ENCODE measurements at places on chromosomes 3 and 15. TPM values are rescaled to one million over a fixed set of nuclear protein-coding genes. Genes with fewer than 3 reads are reported as not detected.
A peak's percentile ranks its signal among the peaks of the same experiment; 100 is the strongest.

GOLGA6B gene
- total RNA-seq = not detected

FGF7 gene
- total RNA-seq = 6.5 TPM

DNA sequence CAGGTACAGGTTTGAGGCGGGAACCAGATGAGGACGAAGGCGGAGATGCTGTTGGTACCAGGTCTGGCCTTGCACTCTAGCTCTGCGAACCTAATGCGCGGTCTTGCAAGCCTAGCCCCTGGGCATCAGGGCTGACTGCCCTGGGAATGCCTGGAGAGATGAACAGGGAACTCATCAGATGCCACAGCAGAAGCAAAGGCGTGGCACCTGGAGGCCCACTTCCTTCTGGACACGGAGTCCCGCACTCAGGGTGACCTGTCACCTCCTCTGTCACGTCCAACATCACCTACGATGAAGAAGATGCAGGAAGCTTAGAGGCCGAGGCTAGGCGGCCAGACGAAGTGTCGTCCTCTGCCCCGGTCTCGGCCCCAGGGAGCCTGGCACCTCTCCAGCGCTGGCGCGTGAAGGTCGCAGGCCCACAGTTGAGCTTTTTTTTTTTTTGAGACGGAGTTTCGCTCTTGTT is 9.4 kb downstream of the RPLP1 start:
- no peak for DNase-seq

DNA sequence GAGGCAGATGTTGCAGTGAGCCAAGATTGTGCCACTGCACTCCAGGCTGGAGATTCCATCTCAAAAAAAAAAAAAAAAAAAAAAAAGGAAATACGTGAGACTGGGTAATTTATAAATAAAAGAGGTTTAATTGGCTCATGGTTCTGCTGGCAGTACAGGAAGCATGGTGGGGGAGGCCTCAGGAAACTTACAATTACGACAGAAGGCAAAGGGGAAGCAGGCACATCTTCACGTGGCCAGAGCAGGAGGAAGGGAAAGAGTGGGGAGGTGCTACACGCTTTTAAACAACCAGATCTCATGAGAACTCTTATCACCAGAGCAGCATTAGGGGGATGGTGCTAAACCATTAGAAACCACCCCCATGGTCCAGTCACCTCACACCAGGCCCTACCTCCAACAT is 138.2 kb upstream of the IL12A start:
- no peak for DNase-seq

GRCh38 chr3:129732200-129732876 is 125.9 kb upstream of the PLXND1 start:
- no peak for DNase-seq

HYAL1 gene
- 0.23 TPM for total RNA-seq

DNA sequence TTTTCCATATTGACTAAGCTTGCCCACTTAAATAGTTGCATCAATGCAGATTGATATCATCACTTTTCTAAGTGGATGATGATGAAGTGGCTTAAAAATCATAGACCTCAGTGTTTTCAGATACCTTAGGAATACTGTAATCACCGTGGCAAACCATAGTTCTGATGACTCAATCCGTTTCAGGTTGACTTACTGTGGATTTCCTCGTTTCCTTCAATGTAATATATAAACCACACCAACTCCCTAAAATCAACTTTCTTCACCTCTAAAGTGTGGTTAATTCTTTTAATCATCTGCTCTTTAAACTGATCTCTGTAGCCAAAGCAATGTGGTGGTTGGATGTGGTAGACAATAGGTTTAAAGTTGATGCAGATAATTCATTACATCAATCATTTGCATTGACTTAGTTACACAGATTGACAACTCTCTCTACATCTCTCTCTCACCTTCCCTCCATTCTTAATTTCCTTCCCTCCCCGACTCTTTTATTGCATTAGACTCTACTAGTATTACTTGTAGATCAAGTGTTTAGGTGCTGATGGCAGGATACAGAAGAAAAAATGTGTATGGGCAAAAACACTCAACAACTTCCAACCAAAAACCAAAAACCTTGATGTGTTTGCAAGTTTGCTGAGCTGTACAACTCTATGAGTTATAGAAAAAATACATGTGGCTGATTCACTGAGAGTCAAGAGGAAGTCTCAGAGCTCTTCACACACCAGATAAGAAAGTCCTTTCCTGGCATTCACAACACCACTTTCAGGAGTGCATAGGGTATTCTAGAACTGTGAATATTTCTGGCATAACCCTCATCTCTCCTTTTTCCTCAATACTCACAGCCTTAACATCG is 243.5 kb downstream of the NFKBIZ start:
- DNase-seq = peak; percentile 40

DNA sequence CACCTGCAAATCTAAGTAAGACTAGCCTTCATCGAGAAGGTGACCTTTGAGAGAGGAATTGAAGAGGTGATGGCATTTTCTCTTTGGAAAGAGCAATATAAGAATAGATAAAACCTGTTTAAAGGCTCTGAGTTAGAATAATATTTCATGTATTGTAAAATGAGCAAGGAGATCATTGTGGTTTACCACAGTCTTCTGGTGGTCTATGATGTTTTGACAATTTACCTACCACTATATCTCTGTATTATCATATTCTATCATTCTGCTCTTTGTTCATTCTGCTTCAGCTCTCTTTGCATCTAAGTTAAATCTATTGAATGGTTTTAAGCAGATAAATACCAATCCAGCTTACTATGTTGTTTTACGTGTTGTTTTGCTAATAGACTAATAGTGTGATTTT is 982.3 kb downstream of the SI start:
- DNase-seq = no peak

ATP8B4 gene
- 1.0 TPM for total RNA-seq

GOLGA8J gene
- not detected for total RNA-seq

CMTM8 gene
- total RNA-seq = 7.1 TPM

- DNase-seq = no peak
These were observed 20.2 kb downstream of the RNF13 start for GRCh38 chr3:149833241-149833640.

GRCh38 chr3:87575550-87575949 is 299.2 kb upstream of the POU1F1 start:
- DNase-seq = peak; percentile 1

SLC12A1 gene
- not detected for total RNA-seq

GRCh38 chr3:16103472-16103871 is 71.0 kb upstream of the GALNT15 start:
- peak; percentile 63 for DNase-seq

DNA sequence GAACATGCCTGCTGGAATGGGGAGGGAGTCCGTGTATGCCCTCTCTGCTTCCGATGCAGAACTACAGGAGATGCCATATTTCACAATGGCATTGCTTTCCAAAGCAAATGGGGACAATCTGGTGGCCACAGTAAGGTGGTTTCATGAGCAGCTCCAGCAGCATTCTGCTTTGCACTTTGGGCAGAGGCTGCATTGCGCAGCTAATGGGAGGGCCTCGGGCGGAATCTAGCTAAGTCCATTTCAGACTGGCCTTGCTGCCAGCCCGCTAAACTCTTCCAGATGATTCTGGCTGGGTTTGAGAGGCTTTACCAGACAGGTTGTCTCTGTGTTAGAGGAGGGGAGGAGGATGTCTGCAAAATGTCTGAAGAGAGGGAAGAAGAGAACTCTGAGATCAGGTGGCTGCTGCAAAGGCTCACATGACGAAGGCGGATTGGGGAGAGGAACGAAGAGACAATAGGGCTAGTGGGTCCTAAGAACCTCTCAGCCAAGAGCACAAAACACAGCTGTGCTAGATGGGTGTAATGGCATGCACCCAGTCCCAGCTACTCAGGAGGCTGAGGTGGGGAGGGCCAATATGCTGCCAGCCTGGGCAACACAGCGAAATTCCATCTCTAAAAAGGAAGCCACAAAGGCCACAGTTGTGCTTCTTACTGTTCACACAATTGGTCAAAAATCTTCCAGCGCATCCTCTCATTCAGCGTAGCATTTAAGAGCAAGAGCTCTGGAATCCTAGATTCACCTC is 63.7 kb downstream of the BDH1 start:
- DNase-seq = peak; percentile 43

DTWD1 gene
- 23.8 TPM for total RNA-seq

PLA1A gene
- 0.13 TPM for total RNA-seq

DNA sequence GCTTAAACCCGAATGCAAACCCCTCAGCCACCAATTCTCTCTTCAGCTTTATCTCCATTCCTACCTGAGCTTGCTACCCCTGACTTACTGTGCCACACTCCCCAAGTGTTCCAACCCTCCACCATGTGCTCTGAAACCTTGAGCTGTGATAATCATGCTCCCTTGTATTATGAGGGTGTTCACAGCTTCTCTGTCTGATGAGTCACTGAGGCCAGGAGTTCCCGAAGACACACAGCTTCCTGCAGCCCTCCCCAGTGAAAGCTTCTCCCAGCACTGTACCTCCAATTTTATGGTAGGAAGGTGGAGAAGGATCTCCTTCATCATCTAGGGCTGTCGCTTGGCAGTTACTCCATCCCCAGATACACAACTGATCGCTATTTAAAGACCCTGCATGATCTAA is 24.9 kb downstream of the STAC start:
- peak; percentile 8 for DNase-seq

- peak; percentile 85 for DNase-seq
These were observed 135.7 kb upstream of the IL12A start for GRCh38 chr3:159852821-159853505.

CACNA1D gene
- not detected for total RNA-seq

ST8SIA2 gene
- total RNA-seq = 12.7 TPM

DNA sequence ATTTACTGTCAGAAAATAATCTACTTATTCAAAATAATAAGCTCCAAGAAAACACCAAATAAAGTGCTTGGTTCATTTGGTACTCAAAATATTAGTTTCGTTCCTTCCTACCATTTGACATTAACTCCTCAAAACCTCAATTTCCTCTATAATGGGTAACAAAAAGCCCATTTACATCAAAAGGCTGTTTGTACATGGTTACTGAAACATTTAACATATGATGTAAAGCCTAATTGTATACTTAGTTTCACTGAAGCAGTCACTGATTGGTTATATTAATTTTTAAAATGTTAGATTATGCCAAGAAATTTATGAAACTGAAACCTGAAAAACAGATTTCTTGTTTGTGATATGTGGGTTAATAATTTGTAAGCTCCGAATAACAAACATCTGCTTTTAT is 14.7 kb downstream of the XRN1 start:
- DNase-seq = no peak

- DNase-seq = no peak
These were observed 77.5 kb upstream of the PIAS1 start for GRCh38 chr15:67976506-67977073.

SLC28A1 gene
- not detected for total RNA-seq

DNA sequence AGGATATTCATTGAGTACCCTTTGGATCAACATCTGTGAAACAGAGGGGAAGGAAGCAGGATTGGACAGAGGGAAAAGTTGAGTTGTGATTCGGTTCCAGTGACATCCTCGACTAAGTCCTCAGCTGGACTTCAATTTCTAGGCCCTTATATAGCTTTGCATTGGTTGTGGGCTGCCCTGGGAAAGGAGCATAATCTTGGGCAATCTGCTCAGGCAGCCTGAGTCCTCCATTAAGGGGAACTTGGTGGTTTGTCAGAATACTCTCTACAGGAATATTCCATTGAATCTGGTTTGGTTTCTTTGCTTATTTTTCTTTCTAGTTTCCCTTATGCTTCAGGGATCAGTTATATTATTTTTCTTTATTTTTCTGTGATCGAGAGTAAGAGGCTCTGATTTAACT is 94.1 kb downstream of the TCF12 start:
- no peak for DNase-seq

USP4 gene
- 8.5 TPM for total RNA-seq

GRCh38 chr3:43259626-43260025 is 26.7 kb upstream of the SNRK start:
- peak; percentile 46 for DNase-seq

GRCh38 chr3:143476965-143477640 is 357.5 kb downstream of the CHST2 start:
- peak; percentile 19 for DNase-seq

All from LHCN-M2 (cell line).